ENCODE measurements at places on chromosomes 6 and 20.

DNA sequence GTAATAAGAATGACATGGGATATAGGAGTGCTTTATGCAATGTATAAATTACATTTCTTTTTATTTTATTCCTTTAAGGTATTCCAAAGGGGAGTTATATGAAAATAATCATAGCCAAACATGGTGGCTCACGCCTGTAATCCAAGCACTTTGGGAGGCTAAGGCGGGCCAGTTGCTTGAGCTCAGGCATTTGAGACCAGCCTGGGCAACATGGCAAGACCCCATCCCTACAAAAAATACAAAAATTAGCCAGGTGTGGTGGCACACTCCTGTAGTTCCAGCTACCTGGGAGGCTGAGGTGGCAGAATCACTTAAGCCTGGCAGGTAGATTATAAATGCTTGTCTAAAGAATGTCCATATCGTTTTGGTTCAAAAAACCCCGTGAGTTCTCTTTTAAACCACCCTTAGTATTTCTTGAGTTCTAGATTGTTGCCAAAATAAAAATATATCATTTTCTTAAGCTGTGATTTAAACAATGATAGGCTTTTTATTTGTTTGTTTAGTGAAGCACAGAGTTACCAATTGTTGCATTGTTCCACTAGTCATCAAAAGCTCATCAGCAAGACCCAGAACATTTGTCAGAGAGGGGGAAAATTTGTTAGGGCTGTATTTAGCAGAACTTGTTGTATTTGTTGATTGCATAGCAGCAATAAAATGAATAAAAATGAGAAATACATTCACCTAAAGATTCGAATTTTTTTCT, 146.2 kb downstream of the KHDC1L start:
- no peak for DNase-seq

DNA sequence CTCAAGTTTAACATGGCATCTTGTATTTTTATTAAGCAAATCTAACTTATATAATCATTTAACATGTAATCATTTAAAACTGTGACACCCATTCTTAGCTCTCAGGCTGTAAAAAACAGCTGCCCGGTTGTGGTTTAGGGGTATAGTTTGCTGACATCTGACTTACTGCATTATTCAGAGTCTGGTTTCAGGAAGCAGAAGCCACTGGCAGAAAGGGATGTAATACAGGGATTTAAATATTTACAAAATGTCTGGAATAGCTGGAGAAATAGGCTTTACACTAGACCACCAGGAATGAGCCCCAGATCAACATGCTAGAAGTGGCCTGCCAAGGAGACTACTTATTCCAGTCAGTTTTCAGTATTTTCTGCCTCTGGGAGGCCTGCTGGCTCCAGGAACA, 421.1 kb downstream of the CD109 start:
- no peak for DNase-seq

- no peak for DNase-seq
These were observed 40.7 kb upstream of the TAGAP start for GRCh38 chr6:159085396-159085895.

DNA sequence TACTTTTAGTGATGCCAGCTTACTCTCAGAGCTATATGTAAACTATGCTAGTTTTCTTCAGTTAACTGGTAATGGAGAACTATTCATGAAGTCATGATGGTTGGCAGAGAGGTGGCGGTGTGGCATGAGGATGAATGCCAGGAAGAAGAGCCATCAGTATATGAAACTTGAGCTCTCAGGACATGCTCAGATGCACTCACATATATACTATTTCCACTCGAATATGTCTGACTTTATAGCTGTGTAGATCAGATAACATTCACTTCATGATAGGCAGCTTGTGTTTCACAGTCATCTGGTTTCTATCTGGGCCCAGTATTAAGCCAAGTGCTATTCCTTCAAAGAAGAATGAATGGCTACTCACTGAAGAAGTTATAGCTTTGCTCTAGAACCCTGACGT, 46.2 kb upstream of the CEP85L start:
- no peak for DNase-seq

DNA sequence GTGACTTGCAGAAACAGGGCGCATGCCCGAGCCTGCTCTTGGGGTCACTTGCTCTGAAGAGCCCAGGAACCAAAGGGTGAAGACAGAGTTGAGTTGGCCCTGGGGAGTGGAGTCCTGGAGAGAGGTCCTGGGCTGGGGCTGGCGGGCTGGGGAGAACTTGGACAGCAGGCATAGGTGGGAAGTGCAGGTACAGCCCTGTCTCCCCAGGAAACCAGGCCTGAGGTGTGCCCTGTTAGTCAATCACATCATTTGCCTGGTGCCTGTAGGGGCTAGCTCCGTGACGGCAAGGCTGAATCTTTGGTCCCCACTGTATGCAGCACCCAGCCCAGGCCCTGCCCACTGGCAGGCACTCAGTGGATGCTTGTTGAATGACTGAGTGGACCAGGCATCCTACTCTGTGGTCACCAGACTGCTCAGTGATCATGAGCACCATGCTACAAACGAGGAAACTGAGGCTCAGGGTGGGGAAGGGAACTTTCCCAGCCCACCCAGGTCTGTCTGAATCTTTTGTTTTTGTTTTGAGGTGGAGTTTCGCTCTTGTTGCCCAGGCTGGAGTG, 15.6 kb upstream of the NOL4L start:
- no peak for DNase-seq

- no peak for DNase-seq
These were observed 1.1 kb downstream of the EIF2S2 start for GRCh38 chr20:34110745-34111641.

DNA sequence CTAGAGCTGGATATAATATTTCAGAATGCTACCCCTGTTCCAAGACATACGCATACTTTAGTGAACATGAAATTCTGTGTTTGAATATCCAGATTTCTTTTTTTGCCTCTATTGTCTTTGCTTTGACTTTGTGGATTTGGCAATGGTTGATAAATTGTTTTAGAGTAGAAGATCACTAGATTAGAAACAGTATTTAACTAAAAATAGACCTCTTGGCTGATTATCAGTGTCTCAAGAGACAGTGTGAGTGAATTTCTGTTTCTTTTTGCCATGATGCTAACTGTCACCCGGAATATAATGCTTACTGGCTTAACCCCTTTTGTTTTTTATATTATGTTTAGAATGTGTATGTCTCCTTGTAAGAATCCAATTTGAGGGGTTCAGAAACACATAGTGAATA, 102.5 kb downstream of the PLCB1 start:
- no peak for DNase-seq

DNA sequence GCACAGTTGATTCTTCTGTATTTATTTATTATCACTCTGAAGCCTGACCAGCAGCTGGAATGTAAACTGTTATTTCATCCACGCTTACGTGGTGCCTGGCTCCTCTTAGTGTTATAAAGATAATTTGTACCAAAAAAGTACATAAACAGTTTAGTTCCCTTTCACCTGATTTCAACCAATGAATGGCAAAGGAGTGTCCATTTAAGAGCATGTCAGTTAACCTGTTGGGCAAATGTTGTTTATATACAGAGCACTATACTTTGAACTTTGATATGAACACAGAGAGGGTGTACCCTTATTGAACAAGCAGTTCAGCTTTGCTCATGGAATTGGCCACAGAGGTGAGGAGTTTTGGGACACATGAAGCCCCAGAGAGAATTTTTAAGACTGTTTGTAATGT, 7.2 kb upstream of the CTCFL start:
- no peak for DNase-seq

DNA sequence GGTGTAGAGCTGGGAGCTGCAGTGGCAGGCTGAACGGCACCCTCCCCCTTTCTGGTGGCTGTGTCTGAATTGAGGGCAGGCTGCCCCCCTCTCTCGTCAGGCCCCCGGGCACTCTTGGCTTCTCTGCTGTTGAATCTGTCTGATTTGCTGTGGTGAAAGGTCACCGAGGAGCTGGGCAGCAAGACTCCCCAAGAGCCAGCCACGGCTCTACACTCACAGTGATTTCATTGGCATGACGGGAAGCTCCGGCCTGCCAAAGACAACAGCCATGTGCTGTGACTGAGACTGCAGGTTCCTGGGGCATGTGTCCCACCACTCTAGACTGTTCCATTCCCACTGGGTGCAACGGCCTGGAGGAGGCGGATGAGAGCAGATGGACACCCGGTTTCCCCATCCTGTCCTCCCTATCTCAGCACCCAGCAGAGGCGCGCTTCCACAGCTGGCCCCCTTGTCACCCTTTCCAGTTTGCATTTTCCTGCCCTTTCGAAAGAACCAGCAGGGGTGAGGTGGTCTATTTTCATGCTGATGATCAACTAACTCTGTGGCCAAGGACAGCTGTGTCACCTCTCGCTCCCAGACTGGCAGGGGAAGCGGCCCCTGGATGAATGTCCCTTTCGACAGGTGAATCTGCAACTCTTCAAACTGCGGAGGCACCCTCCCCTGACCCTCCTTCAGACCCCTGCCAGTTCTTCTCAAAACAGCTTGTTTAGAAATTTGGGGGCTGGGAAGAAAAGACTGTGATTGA, 2.2 kb downstream of the APCDD1L start:
- no peak for DNase-seq
